SIG-M5 (cell line): ENCODE measurements at places on chromosomes 3 and 15.

GRCh38 chr3:100650651-100651619 is 41.5 kb downstream of the ADGRG7 start:
- peak; percentile 26 for DNase-seq

DNA sequence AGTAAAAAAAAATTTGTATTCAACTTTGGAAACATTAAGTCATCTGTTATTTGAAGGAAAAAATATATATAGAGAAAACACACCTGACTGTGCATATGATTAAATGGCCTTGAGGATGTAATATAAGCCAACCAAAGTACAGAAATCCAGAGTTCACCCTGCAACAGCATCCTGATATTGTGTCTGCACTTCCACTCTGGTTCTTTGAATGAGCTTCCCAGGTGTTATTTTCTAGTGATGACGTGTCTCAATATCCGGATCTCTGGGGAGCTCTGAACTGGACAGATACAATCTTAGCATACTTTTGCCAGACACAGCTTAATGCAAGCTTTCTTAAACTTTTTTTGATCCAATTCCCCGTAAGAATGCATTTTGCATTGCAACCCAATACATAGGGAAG is 19.5 kb upstream of the PIK3CB start:
- no peak for DNase-seq

DNA sequence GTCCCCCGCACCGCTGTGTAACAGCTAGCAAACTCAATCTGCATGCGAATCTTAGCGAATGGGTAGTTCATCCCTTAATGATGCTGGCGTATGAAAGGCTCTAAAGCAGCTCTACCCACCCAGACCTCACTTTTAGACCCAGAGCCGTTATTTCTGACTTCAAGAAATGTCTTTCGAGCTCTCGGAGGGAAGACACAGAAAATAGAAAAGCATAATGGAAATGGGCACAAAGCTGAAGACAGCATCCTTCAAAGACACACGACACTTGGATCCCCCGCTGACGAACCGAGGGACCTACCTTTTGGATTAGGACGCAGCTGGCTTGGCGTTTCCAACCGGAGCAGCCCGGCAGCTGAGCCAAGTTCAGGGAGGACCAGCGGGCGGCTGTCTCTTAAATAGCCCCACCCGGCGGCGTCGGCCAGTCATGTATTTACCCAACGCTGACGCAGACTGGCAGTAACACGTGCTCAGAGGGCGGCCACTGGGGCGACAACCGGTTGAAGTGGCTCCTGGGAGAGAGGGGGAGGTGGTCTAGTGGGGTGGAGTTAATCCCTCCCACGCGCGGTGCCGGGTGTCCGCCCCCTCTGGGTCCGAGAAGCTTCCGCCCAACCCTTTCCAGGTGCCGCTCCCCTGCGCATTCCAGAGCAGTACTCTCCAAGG is 1.5 kb downstream of the CCK start:
- DNase-seq: no peak

GRCh38 chr15:68910341-68910740 is 20.0 kb upstream of the SPESP1 start:
- DNase-seq: no peak

DNA sequence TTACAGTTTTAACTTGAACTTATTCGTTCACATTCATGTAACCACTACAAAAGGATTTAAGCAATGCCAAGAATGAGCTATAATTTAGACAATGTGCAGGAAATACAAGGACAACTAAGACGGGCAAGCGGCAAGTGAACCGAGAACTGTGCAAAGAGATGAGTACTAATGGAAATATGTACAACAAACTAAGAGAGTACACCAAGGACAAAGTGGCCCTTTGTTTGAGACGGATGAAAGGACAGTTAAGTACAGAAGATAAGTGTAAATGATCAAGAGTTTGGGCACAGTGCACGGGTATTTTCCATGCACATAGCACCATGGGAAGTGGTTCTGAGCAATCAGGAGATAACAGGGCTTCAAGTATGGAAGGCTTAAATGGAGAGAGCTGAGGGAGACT is 281.7 kb downstream of the ROBO2 start:
- no peak for DNase-seq

DNA sequence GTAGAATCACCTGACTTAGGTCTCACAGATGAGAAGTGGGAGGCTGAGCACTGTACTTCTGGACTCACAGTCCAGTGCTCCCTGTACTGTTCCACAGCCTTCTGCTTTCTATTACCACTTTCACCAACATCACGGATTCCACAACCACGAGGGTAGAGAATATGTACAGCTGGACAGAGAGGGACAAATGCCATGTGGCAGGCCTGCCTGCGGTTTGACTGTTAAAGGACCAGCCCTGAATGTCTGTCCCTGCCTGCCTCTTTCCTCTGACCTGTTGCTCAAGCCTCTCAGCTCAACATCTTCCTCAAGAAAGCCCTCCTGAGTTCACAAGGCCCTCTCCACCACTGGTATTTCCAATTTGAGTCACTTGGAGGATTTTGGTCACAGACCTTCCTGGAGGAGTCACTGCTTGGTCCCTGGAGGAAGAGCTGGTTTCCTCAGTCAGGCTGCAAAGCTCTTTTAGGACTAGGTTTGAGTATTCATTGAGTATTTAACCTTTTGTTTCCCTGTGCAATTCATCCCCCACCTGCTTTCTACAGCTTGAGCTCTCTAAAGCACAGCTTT is 49.1 kb downstream of the RAB11A start:
- DNase-seq: no peak

DNA sequence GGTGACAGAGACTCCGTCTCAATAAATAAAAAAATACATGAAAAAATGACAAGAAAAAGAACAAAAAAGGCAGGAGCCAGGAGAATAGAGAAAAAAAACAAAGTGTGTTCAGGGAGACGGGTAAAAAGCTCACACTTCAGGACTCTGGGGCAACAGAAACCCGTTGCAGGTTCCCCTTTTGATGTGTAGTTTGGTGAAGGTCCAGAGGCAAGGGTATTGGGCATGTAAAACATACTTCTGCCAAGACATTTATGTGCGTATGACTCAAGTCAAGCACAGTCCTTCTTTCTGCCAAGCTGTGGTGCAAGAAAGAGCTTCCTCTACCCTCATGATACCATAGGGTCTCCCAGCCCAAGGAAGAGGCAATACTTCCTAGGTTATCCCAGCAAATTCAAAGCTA is 33.4 kb upstream of the STRIT1 start:
- DNase-seq: no peak

- peak; percentile 57 for DNase-seq
These were observed at the start of gene NRROS for GRCh38 chr3:196639483-196640296. TSS of gene NRROS (plus strand) at chr3:196639694. CDS start at chr3:196654540, 14,846 bp downstream.

- no peak for DNase-seq
These were observed 17.0 kb upstream of the OR5K1 start for GRCh38 chr3:98445949-98446406.

- DNase-seq: no peak
These were observed 119.2 kb downstream of the OSBPL10 start for GRCh38 chr3:31861826-31862225.

GRCh38 chr3:134753999-134754742 is 40.9 kb upstream of the EPHB1 start:
- DNase-seq: no peak
